Activated naive CD8-positive, alpha-beta T cell treated with anti-CD3 and anti-CD28 coated beads, Interleukin-2, amount 10 ng/mL, durations not matched to agents 7 days and 5 days (primary cell): ENCODE measurements at places on chromosomes 4 and X. TPM values are rescaled to one million over a fixed set of nuclear protein-coding genes. Genes with fewer than 3 reads are reported as not detected.

- no peak overlapping the region for H3K27ac ChIP-seq
- no peak for DNase-seq
- no peak overlapping the region for H3K4me3 ChIP-seq
- H3K36me3 ChIP-seq, result no peaks in the 10 kb centered on the region
- H3K4me1 ChIP-seq, result no peaks in the 10 kb centered on the region
These were observed 1441.6 kb upstream of the PCDH7 start for GRCh38 chr4:29278585-29278984.

- DNase-seq, result no peak
- H3K36me3 ChIP-seq, result no peaks in the 10 kb centered on the region
- H3K27me3 ChIP-seq, result no peaks in the 10 kb centered on the region
- no peak overlapping the region for H3K4me3 ChIP-seq
- no peak overlapping the region for H3K27ac ChIP-seq
These were observed 1179.6 kb upstream of the PCDH7 start for GRCh38 chr4:29540439-29541102.

Gene PAGE1
- total RNA-seq, result not detected

Gene IL9R
- 31.4 TPM for total RNA-seq

DNA sequence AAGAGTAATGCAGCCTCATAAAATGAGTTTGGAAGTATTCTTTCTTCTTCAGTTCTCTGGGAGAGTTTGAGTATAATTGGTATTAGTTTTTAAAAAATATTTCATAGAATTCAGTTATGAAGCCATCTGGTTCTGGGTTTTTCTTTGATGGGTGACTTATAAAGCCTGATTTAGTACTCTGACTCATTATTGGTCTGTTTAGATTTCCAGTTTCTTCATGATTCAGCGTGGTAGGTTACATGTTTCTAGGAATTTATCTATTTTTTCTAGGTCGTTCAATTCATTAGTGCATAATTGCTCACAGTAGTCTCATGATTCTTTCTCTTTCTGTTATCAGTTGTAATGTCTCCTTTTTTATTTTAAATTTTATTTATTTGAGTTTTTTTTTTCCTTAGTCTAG is 111.2 kb downstream of the CEP44 start:
- DNase-seq, result no peak
- no peaks in the 10 kb centered on the region for H3K36me3 ChIP-seq
- no peak overlapping the region for H3K4me3 ChIP-seq
- H3K27ac ChIP-seq, result no peak overlapping the region
- peaks cover 4% of the 10 kb centered on the region for H3K4me1 ChIP-seq
